ENCODE measurements at places on chromosomes 4 and X.

GRCh38 chrX:45165726-45166125 lies 35.0 kb downstream of the DIPK2B start:
- no peak for DNase-seq

DNA sequence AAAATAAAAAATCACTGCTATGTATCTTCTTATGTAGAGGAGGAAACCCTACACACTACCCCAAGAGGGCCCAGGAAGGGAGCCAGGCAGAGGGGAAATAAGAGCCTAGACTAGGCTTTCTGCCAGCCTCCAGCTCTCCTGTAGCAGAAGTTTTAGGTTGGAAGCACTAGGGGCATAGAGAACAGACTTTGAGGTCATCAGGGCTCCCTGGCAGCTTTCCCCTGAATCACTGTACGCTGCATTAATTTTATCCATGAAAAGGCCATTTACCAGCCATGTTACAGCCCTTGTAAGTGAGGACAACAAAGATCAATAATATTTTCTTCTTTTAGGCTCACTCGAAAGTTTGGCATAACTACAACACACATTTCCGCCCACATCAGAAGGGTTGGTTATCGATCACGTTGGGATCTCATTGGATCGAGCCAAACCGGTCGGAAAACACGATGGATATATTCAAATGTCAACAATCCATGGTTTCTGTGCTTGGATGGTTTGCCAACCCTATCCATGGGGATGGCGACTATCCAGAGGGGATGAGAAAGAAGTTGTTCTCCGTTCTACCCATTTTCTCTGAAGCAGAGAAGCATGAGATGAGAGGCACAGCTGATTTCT lies 24.7 kb downstream of the RPL9 start:
- no peak for DNase-seq

DNA sequence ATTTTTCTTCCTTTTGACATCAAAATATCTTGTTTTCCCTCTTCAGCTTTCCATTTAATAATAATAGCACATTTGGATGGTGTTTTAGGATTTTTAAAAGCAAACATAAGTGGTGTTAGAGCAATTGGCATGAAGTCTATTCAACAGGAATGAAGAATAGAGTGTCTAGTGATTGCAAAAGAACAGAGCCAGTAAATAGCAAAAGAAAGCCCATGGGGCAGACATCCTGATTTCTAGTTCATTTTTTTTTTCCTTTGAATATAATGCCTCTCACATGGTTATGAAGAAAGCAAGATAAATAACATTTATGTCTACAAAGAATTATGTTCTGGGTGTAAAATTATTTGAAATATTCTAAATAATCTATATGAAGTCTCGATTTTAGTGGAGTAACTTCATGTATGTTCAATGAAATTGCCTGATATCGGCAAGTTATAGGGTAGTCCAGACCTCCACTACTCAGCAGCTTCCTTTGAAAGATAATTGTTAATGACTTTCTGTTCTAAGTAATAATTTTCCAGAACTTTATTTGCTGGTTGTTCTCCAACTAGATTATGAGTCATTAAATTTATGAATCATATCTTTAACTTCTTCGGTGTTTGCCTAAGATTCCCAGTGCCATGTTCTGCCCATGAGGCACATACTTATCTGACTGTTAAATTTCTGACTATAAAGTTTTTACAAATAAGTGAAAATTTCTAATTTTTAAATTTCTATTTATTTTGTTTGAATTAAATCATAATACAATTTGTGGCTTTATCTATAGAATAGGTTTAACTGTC lies 587.9 kb downstream of the TLL1 start:
- DNase-seq: no peak

DNA sequence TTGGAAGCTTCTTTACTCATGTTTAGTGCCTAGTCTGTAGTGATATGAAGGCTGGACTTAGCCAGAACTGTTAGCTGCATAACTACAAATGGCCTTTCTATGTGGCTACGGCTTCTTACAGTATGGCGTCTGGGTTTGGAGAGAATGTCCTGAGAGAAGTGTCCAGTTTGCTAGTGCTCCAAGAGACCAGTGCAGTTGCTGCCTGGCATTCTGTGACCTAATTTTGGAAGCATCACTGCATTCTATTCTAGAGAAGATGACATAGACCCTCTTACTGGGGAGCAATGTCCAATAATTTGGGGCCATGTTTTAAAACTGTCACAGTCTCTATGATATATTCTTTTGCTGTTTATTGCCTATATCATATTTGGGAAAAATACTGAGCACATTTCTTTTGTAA lies 74.2 kb downstream of the STAG2 start:
- no peak for DNase-seq

GRCh38 chrX:12400218-12400617 lies 261.9 kb downstream of the FRMPD4 start:
- DNase-seq: no peak

GRCh38 chr4:120716346-120716745 lies 206.2 kb downstream of the PRDM5 start:
- no peak for DNase-seq

- DNase-seq: no peak
These were observed 42.6 kb downstream of the GALNT7 start for GRCh38 chr4:173211222-173211621.

GRCh38 chr4:131635191-131635590 lies 1513.9 kb upstream of the PCDH10 start:
- DNase-seq: no peak

DNA sequence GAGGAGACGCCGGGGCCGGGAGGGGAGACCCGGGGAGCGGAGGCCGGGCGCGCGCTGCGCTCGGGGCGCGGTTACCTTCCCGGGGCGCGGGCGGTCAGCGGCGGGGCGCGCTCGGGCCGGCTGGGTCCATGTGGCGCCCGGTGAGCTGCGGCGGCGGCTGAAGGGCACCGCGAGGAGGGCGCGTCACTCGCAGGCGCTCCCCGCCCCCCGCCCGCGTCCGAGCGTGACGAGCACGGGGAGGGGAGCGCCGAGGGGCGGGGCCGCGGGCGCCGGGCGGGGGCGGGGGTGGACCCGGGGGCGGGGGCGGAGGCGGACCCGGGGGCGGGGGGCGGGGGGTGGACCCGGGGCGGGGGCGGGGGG lies at the start of gene CPLX1:
TSS of gene CPLX1 (minus strand) at position 159 of the 360 bp plus-strand sequence. CDS start 1,607 bp downstream, outside the sequence.
- DNase-seq: no peak

GRCh38 chr4:76872556-76872955 lies 25.4 kb downstream of the SOWAHB start:
- DNase-seq: no peak

DNA sequence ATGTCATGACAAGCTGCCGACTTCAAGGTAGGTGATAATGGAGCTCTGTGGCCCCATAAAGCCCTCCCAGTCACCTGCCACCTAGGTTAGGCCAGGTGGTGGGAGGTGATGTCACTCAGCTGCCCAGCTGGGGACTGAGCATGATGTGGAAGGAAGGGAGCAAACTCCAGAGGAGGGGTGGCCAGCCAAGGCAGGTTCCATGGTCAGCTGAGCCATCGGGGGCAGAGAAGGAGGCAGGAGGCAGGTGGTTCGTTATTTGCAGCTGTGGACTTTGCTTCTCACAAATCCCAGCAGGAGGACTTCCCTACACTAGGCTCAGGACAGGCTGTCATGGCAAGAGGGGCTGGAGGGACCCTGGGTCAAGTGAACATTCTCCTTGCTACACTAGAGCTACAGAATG lies 2.1 kb downstream of the CCDC120 start:
- DNase-seq: no peak

DNA sequence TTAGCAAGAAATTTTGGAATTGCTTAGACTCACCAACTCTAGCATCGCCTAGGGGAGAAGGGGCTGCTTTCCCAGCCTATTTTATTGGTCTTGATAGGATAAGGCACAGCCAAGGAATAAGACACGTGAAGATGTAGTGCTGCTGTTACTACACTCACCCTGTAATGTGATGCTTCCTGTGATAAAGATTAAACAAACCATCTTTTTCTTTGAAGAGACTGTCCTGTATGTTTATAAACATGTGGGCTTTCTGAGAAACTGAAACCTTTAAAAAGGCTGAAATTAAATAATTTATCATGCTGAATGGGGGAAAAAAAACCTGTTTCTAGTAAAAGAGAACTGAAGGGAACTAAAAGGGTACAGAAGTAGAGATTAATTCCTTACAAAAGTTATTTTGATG lies 13.2 kb downstream of the TAPT1 start:
- no peak for DNase-seq

Measured in activated CD8-positive, alpha-beta memory T cell treated with anti-CD3 and anti-CD28 coated beads for 1 hour (primary cell).